Germinal center (tissue), 1 donor: ENCODE measurements at places on chromosomes 5 and 9.

- no peak for DNase-seq
These were observed 6.0 kb downstream of the CREBRF start for GRCh38 chr5:173062141-173062540.

DNA sequence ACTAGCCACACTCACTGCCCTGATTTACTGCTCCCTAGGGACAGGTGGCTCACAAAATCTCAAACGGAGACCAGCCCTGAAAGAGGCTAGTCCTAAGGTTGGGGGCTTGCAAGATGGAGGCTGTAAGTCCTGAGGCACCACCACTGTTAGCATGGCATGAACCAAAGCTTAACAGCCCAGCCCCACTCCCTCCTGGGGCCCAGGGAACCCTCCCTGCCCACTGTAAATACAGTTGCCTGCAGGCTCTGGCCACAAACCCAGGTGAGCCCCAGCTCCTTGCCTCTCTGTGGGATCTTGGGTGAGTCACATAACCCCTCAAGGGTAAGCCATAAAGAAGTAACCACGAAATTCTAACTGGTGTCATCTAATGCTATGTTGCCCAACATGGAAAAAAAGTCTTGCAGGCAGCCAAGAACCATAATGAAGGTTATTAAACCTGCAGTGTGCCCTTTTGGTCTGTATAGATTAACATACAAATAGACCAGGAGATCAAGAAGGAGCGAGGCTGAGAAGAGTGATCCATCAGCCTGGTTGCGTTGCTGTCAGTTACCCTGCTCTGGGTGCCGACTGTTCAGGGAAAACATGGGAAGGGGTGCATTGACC, 1.7 kb upstream of the POMT1 start:
- DNase-seq, result no peak

GRCh38 chr9:89177012-89177943, 1.3 kb downstream of the SHC3 start:
- no peak for DNase-seq

GRCh38 chr5:61330341-61330844, 1.7 kb upstream of the ZSWIM6 start:
- peak; percentile 40 for DNase-seq

DNA sequence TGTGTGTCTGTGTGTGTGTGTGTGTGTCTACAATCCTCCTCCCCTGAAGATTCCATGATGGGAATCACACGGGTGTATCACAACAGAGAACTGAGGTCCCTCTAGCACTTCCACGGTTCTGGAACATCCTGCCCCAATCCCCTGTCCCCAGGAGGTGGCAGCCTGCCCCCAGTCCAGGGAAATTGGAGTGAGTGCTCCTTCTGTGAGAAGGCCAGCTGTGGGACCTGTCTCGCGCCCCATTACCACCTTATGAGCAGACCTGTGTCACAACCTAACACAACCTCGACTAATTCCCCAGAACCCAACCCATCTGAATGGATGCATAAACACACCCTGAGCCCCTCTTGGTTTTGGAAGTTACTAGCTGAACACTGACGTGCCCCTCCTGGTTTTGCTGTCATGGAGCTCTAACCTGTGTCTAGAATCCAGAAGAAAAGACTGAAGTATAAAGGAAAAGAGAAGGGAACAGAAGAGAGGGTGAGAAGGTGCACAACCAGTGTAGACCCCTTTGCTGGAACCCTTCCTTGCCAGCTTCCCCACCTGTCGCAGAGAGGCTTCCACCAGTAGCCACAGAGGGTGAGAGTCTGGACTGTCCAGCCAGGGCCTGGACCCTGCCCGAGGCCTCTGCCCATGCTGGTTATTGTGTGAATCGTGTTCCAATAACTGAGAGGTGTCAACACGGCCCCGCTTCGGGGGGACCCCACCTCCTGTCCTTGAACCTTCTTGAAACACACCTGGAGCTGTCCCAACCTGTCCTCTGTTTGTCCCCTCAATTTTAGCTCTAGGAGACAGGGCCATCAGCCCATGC, 3.4 kb downstream of the BTNL9 start:
- no peak for DNase-seq

DNA sequence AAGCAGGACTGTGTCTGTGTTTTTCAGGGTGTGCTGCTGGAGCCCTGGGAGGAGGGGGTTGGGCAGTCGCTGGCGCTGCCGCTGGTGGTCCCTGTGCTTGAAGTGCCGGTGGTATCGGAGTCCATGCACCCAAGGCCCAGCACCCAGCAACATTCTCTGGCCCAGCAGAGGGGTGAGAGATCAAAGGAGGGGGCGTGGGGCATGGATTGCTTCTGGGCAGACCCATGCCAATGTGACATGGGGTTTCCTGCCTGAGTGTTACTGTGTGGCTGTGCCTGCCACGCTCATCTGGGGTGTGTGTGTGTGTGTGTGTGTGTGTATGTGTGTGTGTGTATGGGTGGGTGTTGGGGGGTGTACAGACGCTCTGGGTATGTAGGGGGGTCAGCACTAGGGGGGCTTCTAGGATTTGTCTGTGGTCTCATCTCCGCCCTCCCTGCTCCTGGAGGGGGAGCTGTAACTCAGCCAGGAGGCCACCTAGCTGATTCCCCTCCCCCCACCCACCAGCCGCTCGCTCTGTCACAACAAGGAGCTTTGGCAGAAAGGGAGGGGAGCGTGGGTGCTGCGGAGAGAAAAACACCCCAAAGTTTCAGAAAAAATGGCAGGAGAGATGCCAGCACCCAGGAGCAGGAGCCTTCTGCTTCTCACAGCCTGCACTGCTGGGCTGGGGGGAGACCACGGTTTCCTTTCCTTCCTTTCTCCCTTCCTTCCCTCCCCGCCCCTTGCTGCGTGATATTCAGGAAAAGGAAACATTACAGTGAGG, 35.9 kb upstream of the HSPA9 start:
- DNase-seq, result no peak

DNA sequence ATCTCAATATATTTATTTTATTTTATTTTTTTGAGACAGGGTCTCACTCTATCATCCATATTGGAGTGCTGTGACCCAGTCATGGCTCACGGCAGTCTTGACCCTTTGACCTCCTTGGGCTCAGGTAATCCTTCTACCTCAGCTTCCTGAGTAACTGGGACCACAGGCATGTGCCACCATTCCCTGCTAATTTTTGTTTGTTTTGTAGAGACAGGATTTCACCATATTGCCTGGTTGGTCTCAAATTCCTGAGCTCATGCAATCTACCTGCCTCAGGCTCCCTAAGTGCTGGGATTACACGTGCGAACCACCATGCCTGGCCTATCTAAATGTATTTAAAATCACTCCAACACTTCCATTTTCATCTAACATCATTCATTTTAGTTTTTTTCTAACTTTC, 190.5 kb upstream of the CHD1 start:
- DNase-seq, result no peak

DNA sequence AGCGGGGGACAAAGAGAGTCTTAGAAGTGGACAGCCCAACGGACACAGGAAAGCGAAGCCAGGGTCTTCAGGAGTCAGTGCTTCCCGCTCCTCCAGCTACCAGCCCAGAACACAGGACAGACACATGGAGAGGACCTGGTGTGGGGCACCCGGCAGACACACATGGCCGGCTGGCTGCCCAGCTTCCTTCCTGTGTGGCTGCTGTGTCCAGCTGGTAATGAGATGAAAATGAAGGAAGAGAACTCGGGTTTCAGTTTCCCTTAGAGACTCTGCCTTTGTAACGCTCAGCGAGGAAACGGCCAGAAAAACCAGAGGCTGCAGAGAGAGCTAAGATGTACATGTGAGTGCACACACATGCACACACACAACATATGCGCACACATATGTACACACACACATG, 87.5 kb downstream of the SECISBP2 start:
- peak; percentile 54 for DNase-seq

DNA sequence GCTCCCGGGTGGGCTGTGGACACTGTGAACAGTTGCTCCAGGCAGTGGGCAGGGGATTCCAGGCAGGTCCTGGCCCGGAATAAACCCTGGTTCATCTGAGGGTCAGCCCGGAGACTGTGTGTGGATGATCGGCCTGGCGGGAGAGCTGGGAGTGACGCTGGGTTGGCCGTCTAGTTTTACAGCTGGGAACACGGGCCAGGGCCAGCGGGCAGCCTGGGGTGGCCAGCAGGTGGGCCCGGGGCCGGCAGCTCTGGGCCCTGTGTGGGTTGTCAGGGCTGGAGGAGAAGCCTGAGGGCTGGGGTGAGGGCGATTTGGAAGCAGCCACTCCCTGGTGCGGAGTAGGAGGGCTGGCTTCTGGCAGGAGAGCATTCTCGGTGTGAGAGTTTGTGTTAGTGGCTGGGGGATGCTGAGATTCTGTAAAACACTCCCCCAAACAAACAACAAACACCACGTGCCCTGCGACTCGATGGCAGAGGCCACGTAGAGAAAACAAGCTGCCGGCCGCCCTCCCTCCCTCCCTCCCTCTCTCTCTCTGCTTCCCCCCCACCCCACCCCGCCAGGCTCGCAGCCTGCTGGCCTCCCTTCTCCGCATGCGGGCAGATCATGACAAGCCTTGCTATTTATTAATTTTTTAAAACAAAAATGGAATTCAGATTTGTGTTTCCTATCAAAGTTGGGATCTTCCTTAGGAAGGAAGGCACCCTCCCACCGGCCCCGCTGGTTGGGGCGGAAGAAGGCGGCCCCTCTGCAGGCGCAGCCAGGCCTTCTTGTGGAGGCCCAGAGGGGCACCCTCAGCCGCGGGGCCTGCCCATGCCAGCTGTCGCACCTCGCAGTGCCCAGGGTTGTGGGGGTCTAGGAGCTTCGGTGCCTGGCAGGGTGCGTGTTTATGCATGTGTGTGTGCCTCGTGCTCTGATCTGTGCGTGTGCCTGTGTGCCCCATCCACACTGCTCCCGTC, 49.5 kb downstream of the RXRA start:
- no peak for DNase-seq

- no peak for DNase-seq
These were observed 102.0 kb downstream of the PHF2 start for GRCh38 chr9:93678199-93679019.

GRCh38 chr9:121299467-121300282, 31.7 kb downstream of the GSN start:
- DNase-seq, result peak; percentile 67

GRCh38 chr5:86881493-86882090, 263.9 kb downstream of the COX7C start:
- no peak for DNase-seq

DNA sequence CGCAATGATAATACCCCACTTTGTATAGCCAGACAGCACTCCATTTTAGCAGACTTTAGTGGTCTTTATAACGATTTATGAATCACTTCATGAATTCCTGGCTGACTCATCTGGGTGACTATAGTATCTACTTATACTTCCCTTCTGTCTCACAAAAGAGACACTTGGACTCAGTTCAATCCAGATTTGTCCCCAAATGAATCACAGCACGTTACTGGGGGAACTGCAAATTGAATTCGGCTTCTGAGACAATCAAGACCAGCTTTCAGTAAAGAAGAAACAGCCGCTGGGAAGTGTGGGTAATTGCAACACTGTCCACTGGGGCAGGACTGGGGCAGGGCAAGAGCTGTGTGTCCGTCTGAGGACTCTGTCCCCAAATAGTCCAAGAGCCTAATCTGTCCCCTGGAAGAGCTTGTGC, 337.3 kb upstream of the RFX3 start:
- DNase-seq, result no peak

DNA sequence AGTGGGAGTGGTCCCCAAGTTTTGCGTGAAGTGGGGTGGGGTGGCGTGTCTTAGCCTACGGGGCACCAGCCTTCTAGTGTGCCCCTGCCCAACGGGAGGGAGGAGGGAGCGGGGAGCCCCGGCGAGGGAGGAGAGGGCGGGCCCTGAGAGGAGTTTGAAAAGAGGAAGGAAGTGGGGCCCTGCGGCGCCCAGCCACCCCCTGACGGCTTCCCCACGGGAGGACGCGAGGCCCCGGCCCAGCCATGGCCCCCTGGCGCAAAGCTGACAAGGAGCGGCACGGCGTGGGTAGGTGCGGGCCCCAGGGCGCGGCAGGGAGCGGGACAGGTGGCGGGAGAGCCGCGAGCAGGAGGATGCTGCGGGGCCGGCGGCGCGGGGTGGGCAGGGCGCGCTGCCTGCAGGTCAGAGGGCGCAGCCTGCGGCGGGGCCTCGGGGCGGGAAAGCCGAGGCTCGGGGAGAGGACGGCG, at the start of gene DOCK2:
DOCK2 (plus strand) TSS at position 191 of the 464 bp plus-strand sequence; CDS start at position 243, 52 bp downstream.
- peak; percentile 87 for DNase-seq

- no peak for DNase-seq
These were observed 363.6 kb downstream of the SH3GL2 start for GRCh38 chr9:17942498-17942897.

- DNase-seq, result no peak
These were observed 14.2 kb upstream of the LARP1 start for GRCh38 chr5:154740957-154741356.

DNA sequence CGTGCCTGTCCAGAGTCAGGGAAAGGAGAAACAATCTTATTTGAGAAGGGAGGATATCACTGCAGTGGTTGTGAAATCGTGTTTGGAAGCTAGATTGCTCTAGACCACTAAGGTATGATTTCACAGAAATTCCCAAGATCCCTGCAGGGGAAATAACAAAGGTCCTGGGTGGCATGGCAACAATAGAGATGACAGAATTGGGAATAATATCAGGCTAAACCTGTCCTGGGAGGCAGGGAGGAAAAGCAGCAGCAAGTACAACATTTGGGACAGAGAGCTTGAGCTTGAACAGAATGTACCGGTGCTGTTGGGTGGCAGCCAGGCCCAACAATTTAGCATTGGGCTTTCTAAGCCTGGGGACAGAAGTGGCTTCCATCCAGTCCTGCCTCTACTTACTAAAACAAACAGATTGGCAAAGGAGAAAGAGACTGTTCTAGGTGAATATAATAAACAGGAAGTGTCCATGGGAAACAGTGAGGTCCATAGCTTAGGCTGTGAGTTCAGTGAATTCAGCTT, 17.0 kb upstream of the ARHGAP26 start:
- no peak for DNase-seq

GRCh38 chr5:112294126-112294525, 125.0 kb downstream of the EPB41L4A start:
- DNase-seq, result no peak

- DNase-seq, result no peak
These were observed 48.2 kb downstream of the TNFAIP8 start for GRCh38 chr5:119404033-119404432.

DNA sequence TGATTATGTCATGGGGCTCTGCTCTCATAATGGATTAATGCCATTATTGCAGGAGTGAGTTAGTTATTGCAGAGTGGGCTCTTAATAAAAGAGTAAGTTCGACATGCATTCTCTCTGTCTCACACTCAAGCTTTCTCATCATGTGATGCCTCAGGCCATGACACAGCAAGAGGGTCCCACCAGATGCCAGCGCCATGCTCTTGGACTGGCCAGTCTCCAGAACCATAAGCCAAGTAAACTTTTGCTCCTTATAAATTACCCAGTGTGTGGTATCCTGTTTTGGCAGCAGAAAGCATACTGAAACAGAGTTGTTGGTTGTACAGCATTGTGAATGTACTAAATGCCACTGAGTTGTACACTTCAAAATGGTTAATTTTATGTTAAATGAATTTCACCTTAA, 138.1 kb downstream of the MYO10 start:
- no peak for DNase-seq

DNA sequence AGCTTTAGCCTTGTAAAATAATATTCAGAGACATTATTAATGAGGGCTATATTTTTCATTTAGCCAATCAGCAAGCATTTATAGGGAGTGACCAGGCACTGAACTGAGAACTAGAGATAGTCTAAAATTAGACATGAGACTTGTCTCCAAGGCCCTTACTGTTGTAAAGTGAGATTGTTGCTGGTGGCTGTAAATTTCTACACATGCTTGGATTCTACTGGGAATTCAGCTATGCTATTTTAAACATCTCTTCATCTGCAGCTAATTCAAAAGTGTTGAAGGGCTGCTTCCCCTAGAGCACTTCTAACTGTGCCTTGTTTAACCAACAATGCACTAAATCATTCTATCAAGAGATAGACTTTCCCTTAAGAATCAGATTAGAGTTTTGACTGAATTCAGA, 67.4 kb downstream of the CHSY3 start:
- no peak for DNase-seq

GRCh38 chr5:181181650-181182565, 23.1 kb downstream of the TRIM7 start:
- DNase-seq, result no peak
